Epithelial cell of proximal tubule (primary cell): ENCODE measurements at places on chromosomes 13 and 19.

GRCh38 chr19:3670796-3671679 is 29.2 kb downstream of the PIP5K1C start:
- DNase-seq, result no peak

GRCh38 chr13:113297370-113298042 is 467 bp downstream of the LAMP1 start:
- no peak for DNase-seq

DNA sequence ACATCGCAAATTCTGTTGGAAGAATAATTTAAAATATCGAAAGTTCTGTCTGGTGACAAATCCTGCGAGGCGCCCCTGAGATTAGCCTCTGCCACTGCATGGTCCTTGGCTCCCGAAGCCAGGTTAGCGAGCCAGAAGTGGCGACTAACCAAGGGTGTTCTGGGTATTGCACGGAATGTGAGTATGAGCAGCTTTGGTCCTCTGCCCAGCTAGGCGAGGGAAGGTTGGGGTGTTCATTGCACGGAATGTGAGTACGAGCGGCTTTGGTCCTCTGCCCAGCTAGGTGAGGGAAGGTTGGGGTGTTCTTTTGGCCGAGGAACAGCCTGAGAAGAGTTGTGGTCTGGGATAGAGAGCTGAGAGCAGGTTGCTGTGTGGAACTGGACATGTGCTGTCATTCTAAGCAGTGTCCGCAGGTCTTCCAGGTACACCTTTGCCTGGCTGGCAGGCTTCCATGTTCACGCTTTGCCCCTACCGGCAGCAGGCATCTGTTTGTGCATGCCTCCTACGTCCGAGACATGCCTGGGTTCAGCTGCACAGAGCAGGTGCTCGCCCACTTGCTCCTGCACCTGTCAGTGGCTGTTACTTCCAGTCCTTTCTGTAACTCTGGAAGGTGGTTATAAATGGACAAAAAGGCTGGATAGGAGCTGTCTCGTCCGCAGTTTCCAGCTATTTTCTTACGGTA is 18.3 kb upstream of the TEX29 start:
- DNase-seq, result no peak

- no peak for DNase-seq
These were observed 114.3 kb downstream of the SPRY2 start for GRCh38 chr13:80226645-80227044.

DNA sequence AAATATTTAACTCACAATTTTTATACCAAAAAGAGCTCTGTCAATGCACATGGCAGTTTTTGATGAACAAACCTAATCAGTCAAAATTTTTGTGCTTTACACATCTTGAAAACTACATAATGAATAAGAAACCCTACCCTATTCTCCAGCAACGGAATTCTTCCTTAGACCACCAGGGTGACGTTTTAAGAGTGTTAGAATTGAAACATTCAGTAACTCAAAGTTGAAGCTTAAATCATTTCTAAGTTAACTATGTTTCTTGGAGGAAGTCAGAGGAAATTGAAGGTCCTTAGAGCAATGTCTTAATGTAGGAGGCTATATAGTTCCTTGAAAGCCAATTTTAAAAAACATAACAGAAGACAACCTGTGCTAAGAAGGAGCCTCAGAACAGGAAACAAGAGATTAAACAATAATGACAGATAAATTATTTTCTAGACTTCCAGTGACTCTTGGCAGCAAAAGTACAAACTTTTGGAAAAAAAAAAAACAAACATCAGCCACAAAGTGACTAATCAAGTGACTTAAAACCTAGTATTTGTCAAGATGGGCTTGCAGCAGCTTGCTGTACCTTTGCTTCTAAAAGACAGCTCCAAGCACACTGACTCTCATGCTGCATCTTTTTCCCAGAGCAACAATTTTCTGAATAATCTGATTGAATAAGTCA is 6.2 kb downstream of the SPRY2 start:
- DNase-seq, result no peak

- DNase-seq, result peak; percentile 4
These were observed 15.1 kb downstream of the PABPC3 start for GRCh38 chr13:25110956-25111584.

GRCh38 chr19:2269244-2270156 is 12.5 kb downstream of the PEAK3 start:
- peak; percentile 41 for DNase-seq

GRCh38 chr13:30851697-30852096 is 54.4 kb upstream of the MEDAG start:
- DNase-seq, result no peak
